ENCODE measurements at places on chromosomes 6 and 20.

GRCh38 chr20:20685635-20686034 is 26.8 kb downstream of the RALGAPA2 start:
- no peak for DNase-seq

DNA sequence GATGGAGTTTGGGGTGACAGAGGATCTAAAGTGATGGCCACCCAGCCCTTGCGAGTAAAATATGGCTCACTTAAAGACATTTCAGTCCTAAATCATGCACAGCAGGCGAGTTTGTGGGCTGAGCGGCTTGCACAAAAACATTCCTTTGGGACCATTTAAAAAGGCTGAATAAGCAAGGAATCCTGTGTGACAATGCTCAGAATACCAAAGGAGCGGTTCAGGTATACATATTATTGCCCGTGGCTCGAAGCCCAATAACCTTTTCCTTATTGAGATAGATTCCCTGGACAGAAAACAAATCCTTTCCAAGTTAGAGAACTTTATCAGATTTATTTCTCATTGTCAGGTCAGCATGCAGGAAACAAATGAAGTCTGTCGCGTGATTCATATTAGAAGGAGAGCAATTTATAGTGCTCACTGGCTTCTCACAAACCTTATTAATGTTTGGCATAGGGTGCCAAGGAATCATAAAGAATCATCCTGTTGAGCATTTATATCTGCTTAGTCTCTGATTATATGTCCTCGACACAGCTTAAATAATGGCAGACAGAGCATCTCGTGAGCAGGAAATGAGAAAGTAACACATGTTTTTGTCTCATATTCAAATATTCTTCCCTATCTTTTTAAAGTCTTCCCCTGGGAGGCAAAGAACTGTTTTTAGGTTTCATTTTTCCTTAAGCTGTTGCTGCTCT is 121.3 kb downstream of the TRMT11 start:
- DNase-seq = no peak

DNA sequence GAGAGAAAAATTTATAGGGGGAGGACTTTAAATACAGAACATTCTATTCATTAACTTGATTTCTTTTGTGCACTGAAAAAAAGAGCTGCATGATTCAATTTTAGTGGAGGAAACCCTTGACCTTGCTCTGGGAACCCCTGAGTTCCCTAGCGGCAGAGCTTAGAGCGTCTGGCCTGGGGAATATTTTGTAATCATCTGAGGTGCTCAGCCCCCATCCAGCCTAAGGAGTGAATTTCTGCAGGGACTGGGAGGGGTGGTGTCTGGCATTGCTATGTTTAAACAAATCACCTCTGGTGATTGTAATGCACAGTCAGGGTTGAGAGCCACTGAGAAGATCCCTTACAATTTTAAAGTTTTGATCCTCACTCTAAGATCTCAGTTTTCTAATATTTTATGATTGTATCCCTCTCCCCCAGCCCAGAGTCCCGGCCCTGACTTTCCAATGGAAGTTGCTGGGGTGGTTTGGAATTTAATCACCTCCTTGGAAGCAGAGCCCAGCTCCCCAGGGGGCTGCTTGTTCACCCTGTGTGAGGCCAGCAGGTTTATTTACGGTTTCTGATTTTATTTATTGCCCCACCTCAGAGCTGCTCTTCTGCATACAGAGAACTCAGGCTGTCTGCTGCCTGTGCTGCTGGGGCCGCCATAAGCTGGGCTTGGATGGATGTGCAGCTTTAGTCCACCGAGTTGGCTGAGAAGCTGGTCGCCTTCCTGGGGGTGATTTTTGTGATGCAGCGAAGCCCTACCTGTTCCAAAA is 263.1 kb downstream of the LRFN2 start:
- no peak for DNase-seq

DNA sequence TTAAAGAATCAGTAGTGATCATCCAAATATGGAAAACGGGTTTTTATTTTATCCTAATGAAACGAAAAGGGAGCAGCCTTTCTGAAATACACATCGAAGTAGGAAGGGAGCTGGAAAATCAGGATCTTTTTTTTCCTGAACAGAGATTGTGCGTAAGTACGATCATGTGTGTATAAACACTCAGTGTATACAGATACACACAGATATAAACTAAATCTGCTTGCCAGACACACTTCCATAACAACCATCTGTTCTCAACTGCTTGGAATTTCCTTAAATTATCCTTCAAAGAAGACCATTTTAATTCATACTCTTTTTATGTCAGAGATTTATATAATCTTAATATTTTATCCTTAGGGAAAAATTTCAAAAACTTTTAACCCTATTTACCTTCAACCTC is 110.7 kb downstream of the CHD6 start:
- DNase-seq = no peak

- DNase-seq = no peak
Measured at GRCh38 chr6:103893141-103893581, 966.6 kb downstream of the HACE1 start.

GRCh38 chr20:62058941-62059340 is 6.7 kb downstream of the TAF4 start:
- no peak for DNase-seq

GRCh38 chr20:20248620-20249200 is 119.2 kb upstream of the INSM1 start:
- no peak for DNase-seq

DNA sequence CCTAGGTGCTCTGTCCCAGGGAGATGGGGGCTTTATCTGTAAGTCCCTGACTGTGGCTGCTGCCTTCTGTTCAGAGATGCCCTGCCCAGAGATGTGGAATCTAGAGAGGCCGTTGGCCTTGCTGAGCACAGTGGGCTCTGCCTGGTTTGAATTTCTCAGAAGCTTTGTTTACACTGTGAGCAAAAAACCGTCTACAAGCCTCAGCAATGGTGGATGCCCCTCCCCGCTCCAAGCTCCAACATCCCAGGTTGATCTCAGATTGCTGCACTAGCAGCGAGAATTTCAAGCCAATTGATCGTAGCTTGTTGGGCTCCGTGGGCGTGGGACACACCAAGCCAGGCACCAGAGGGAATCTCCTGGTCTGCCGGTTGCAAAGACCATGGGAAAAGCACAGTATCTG is 16.3 kb upstream of the RPP40 start:
- DNase-seq = no peak

DNA sequence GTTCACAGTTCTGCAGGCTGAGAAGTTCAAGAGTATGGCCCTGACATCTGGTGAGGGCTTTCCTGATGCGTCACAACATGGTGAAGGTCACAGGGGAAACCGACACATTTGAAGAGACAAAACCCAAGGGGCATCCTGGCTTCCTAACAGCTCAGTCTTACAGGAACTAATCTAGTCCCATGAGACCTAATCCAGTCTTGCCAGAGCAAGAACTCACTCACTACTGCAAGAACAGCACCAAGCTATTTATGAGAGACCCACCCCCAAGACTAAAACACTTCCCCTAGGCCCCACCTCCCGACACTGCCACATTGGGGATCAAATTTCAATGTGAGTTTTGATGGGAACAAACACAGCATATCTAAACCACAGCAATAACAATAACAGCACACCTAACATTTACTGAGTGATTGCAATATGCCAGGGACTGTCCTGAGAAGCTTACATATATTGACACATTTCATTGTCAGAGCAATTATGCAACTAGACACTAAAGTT is 46.6 kb downstream of the TPBG start:
- DNase-seq = no peak

- DNase-seq = no peak
Measured at GRCh38 chr6:72704979-72705378, 83.1 kb downstream of the KCNQ5 start.

GRCh38 chr6:83431545-83432155 is 799 bp upstream of the ME1 start:
- DNase-seq = peak; percentile 19

GRCh38 chr6:27230758-27231111 is 16.8 kb upstream of the PRSS16 start:
- no peak for DNase-seq

GRCh38 chr6:158648682-158649131 is 1.1 kb upstream of the SYTL3 start:
- no peak for DNase-seq

GRCh38 chr20:58312836-58313235 is 3.3 kb downstream of the RAB22A start:
- no peak for DNase-seq

DNA sequence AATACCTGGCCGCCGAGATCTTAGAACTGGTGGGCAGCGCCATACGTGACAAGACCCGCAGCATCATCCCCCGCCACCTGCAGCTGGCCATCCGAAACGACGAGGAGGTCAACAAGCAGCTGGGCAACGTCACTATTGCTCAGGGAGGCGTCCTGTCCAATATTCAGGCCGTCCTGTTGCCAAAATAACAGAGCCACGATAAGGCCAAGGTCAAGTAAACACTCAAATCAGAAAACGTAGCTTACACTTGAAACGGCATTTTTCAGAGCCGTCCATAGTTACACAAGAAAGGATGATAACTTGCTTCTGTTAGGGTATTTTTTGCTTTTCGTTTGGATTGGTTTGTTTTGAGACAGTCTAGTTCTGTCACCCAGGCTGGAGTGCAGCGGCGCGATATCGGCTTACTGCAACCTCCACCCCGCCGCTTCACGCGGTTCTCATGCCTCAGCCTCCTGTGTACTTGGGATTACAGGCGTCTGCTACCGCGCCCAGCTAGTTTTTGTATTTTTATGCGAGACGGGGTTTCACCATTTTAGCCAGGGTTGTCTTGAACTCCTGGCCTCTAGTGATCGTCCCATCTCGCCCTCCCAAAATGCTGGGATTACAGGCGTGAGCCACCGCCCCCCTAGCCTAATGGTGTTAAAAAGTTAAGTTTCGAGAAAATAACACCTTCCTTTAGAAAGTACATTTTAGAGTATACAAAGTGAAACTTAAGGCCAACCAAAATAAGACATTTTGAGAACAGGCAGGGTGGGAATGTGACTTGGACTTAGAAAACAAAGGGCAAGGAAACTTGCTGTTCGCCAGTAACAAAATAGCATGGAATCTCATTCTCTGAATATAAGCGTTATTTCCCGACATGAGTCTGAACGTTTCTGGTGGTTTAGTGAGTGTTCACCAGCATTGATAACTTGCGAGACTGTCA is 42.8 kb upstream of the HFE start:
- no peak for DNase-seq

All from glutamatergic neuron (in vitro differentiated cells).